ENCODE measurements at places on chromosomes 16 and 17.

GRCh38 chr16:78505544-78506366 lies 406.3 kb downstream of the WWOX start:
- DNase-seq = no peak

DNA sequence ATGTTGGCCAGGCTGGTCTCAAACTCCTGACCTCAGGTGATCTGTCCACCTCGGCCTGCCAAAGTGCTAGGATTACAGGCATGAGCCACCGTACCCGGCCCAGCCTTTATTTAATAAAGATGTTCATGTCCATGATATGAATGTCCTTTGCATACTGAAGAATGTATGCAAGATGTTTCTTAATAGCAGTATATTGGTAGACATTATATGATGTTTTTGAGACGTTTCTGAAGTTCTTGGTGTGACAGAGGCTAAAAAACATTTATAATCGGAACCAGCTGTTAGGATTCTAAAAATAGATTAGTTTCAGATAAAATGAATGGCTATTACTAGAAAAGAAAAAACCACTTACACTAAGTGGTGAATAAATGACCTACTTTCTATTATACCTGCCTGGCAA lies 11.8 kb downstream of the PDZD9 start:
- peak; percentile 42 for DNase-seq

DNA sequence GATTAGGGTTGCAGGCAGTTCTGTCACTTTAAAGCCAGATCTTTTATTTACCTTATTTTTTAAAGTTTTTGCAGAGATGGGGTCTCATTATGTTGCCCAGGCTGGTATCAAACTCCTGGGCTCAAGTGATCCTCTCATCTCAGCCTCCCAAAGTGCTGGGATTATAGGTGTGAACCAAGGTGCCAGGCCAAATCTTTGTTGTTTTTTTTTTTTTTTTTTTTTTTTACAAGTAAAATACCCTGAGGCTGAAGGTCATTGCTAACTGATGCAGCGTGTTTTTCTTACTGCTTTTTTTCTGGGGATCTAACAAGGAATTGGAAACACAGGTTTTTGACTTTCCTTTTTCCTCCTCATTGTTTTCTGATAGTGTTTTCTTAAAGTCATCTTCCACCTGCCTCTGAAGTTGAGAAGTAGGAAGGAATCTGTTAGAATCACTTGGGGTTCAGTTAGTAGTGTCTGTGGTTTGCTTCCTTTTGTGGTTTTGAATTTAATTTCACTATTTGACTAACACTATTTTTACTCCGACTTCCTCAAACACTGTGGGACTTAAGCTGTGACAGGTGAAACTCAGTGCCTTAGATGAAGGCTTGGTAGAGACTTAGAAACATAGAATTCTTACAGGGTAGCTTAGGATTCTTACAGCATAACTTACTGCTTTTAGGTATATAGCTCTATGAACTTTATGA lies 22.2 kb downstream of the CLTC start:
- no peak for DNase-seq

DNA sequence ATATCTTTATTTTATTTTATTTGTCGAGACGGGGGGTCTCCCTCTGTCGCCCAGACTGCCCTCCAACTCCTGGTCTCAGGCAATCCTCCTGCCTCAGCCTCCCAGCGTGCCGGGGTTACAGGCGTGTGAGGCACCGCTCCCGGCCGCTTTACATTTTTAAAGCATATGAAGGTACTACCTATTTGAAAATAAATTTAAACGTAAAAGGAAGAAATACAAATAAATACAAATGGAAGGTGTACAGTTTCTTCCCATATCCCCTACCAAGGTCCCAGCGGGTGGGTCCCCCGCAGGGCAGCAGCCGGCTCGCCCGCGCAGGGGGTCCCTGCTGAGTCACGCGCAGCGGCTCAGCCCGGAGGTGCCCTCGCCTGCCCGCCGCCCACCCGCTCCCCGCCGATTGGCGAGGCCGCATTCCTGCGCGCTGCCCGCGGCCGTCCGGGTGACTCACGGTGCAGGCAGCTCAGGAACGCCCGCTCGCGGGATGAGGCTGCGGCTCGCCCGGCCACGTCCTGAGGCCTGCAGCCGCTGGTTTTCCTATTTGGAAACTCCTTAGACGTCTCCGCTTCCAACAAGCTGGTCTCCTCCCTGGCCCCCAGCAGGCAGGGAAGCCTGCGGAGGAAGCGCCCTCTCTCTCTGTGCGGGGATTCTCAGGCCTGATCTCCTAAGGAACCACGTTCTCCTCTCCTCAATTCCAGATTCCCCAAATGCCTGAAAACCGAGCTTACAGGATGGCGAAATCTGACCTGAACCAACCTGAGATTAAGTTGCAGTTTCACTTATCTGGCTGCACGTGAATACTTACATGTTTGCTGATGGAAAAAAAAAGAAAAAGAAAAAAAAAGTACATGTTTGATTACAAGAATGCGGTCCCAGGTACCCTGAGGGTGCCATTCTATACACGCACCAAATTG lies 54.8 kb upstream of the MAP3K14 start:
- DNase-seq = no peak

DNA sequence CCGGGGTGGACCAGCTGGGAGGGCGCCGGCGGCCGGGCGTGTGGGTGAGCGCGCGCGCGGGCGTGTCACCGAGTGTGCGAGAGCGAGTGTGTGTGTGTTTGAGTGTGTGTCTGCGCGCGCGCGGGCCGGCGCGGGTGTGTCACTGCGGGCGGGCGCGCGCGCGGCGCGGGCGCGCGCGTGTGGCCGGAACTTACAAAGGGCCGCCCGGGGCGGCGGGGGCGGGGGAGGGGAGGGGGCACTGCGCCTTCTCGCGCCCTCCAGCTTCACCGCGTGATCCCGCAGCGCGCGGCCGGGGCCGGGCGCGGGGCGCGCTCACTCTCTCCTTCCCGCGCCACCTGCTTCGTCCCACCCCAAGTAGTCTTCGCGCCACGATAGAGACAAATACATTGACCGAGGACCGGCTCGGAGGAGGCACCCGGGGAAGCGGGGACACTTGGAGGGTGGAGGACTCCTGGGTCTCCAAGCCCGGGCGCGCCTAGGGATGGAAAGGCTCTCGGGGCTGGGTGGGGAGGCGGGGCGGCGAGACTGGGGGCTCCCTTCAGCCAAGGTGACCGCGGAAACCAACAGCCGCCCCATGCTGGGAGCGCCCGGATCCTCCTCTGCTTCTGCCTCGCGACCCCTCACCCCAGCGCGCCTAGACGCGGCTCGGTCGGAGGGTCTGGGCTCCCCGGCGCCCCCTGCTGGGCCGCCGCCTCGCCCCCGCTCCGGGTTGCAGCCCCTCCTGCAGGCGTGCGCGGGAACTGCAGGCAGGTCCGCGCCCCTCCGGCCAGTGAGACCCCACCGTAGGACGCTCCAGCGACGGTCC lies at the start of gene SRCIN1:
Gene SRCIN1, minus strand, starts transcription at position 112 of the 805 bp plus-strand sequence. CDS start 247 bp downstream, outside the sequence.
- DNase-seq = no peak

- no peak for DNase-seq
These were observed 28.7 kb downstream of the MMP15 start for GRCh38 chr16:58054289-58054688.

GRCh38 chr17:29077320-29077719 lies 34.4 kb downstream of the PIPOX start:
- no peak for DNase-seq

DNA sequence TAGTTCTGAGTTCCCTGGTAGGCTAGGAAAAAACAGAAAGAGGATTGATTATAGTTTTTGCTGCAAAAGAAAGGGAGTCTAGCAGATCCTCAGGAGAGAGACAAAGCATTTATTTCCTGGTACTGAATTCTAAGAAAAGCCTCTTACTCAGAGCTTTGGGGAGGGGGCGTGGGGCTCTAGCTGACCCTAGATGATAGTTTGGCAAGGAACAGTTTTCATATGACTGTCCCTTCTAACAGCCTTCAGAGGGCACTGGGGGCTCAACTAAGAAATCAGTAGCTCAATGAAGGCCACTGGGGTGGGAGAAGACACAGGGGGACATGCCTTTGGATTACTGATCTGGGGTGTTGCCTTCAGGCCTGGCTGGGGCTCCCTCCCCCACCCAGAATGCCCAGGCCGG lies 4.0 kb downstream of the CA7 start:
- DNase-seq = no peak

DNA sequence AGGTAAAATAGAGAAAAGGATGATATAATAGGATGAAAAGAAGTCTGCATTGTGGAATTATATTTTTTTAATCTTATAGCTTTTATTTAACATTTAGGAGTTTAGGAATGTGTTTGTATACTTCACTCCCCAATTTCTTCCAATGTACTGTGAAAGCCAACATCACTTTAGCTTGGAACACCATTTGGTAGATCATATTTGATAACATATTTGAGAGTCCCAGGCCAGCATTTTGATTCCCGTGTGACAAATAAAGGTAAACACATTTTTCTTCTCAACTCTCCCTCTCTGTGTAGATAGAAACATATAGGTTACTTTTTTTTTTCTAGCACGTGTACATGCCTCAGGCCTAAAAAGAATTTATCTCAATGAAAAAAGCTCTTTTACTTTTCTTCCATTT lies 1551.3 kb downstream of the CDH8 start:
- DNase-seq = no peak

- DNase-seq = no peak
These were observed 46.6 kb upstream of the GRIN2A start for GRCh38 chr16:10228779-10229178.

DNA sequence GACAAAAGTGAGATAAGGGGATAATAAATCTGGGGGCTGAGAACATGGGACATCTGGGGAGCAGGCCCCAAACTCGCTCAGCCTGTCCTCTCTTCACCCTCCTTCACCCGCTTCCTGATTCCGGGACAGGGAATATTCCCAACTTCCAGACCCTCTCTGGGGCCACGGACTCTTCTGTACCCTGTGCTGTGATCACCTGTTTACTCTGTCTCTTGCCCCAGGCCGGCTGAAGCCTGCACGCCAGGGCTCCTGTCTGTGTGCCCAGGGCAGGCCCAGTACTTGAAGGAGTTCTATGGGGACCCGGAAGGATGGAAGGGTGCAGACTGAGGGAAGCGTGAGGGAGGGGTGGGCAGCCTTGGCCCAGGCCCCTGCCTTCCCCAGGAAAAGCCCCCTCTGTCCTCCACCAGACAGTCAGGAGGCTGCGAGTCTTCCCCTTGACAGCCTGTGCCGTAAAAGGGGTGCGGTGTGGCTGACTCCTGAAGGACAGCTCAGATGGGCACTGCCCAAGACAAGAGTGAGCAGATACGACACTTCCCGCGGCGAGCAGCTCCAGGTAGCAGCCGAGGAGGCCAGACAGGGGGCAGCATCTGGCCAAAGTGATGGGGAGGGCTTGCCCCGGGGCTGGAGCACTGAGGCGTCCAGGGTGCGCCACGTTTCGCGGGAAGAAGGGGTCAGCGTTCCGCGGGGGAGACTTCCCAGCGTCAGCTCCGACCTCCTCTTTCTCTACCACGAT lies 1.0 kb upstream of the CCNF start:
- DNase-seq = no peak

Measured in NCI-H1417 treated with DMSO at 0.1 percent for 48 hours (cell line).